ENCODE measurements at places on chromosomes 5 and 9.

GRCh38 chr9:120891884-120892747 lies 15.1 kb upstream of the PHF19 start:
- no peak for DNase-seq

DNA sequence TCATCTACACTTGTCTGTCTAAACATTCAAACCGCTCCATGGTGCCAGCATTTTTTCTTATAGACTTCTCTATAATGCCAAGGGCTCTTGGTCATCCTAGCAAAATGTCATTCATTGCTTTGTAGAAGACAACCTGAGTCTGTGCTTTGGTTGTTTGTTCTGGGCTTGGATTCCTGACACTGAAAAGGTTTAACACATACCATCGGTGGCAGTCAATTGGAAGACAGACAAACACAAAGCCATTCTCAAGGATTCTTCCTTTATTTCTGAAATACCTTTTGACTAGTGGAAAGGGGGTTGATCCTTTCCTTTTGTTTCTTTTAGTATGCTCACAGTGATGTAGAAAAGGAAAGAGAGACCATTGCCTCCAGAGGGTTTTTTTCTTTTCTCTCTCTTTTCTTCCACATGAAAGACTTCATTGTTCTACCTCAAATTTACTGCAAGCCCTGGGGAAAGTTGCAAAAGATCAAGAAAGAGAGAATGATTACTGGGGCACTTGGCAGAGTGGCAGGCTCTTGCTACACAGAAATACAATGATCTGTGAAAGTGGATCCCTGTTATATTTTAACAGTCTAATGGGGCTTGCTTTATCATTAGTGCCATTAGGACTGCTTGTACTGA lies 66.4 kb upstream of the TMC1 start:
- no peak for DNase-seq

DNA sequence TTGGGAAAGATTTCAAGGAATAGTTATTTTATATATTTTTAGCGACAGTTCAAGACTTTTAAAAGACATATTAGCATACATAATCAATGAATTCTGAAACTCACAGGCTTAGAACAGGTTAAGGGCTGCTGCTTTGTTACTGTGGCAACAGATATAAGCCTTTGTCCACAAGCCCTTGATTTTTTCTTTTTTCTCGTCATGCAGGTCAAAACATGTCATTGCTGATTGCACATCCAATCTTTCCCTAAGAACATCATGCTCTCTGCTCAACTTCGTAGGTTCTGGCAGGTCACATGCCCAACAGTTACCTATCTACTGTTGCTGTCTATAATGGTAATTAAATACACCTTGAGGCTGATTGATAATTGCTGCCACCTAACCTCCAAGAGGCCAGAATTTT lies 172.5 kb upstream of the PTPRD start:
- DNase-seq, result no peak

DNA sequence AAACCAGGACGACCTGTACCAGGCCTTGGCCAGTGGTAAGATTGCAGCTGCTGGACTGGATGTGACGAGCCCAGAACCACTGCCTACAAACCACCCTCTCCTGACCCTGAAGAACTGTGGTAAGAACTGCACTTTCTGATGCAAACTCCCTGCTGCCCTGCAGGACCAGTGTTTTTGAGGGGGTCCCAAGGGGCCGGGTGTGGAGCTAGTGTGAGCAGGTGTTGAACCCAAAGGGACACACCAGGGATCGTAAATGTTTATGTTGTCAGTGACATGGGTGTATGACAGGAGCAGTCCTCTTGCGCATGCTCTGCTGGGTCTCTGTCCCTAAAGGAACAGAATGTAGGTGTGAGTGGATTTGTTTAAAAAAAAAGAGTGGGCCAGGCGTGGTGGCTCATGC lies 9.5 kb downstream of the GRHPR start:
- no peak for DNase-seq

DNA sequence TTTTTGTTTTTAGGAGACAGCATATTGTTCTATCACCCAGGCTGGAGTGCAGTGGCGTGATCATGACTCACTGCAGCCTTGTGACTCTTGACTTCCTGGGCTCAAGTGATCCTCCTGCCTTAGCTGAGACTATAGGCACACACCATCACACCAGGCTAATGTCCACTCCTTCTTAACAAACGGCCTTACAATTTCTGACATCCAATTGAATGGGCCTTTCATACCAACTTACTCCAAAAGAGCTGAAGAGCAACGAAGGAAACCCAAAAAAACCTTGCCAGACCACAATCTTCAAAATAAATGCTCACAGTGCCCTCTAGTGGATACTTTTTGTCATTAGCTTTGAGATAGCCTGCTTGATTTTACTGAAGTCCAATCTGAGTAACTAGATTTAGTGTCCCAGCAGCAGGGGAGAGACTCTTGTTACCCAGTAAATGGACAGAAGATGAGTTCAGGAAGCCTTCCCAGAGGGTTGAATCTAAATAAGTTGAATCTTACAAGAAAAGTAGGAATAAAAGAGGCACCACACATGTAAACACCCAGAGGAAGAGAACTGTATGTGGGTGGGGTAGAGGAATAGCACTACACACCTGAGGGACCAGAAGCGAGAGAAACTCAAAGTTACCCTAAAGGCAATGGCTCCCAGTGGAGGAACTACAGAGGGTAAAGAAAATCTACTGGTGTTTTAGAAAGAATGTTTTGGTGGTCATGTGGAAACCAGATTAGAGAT lies 9.3 kb downstream of the ZNF622 start:
- no peak for DNase-seq

DNA sequence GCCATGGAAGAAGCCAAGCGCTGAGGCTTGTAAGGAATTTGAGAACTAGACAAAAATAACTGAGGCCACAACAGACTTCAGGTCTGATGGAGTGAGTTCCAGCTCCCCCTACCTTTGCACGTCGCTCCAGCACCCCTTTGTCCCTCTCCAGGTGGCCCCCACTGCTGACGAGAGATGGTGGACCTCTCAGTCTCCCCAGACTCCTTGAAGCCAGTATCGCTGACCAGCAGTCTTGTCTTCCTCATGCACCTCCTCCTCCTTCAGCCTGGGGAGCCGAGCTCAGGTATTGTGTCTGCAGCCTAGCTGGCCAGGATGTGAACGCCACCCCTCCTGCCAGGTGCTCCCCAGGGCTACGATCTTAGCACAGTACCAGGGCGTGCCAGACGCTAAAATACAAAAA lies 5.2 kb downstream of the BTNL9 start:
- no peak for DNase-seq

DNA sequence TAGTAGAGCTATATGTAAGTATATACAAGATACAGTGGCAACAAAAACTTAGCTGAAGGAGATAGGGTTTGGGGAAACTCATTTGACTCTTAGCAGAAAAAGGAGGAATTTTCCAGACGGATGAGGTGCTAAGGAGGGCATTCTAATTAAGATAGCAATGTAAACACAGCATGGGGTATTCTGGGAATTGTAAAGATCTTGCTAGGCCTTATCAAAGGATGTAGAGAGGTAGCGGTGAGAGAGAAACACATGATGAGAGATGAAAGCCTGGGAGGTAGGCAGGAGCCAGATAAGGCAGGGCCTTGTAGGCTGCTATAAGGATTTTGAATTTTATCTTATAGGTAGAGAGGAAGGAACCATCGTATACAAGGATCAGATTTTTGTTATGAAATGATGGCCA lies 106.6 kb upstream of the KCNN2 start:
- no peak for DNase-seq

DNA sequence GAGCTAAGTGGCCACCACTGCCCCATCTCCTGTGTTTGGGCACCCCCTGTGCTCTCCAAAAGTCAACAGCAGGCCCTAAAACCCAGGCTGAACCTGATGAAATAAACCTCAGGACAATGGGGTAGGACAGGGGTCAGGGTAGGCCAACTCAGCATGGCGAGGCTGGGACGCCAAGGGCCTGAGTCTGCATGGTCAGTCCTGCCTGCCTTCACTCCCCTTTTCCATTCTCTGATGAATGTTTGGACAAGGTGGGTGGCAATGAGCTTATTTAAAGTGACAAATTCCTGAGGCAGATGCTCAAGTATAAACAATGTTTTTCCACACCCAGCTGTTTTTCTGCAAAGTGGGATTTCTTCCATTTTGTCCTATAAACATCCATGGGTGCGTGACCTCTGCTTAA lies 47.2 kb upstream of the CXCL14 start:
- no peak for DNase-seq

- no peak for DNase-seq
These were observed 17.5 kb downstream of the ADAM19 start for GRCh38 chr5:157558041-157558595.

- peak; percentile 22 for DNase-seq
These were observed 2.0 kb upstream of the ANP32B start for GRCh38 chr9:97980918-97981845.

DNA sequence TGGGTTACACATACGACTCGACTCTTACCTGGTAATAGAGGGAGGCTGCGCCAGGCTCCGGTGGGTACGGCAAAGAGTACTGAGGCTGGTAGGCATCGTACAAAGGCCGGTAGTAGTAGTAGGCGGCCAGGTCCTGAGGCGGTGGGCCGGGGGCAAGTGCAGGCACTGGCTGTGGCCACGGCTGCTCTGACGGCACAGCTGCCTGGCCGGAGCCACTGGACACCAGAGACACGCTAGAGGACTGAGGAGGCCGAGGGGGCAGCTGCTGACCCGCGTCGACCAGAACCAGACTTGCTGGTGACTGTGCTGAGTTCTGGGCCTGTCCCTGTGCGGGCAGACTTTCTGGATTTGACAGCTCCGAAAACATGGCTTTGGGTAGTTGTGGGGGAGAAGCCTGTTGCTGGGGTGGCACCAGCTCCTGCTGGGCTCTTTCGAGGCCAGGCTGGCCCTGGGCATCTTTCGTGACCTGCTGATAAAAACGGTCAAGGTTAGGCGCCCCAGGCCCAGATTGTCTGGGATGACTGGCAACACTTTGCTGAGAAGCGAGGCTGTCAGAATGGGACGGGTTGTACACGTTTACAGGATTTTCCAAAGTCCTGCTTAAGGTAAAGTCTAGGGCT lies 8.7 kb downstream of the SEC16A start:
- no peak for DNase-seq

- no peak for DNase-seq
These were observed 101.1 kb downstream of the TLE4 start for GRCh38 chr9:79672891-79673290.

- no peak for DNase-seq
These were observed 542.3 kb downstream of the PDE4D start for GRCh38 chr5:59351076-59351794.

- no peak for DNase-seq
These were observed 87.1 kb downstream of the EHMT1 start for GRCh38 chr9:137705906-137706305.

DNA sequence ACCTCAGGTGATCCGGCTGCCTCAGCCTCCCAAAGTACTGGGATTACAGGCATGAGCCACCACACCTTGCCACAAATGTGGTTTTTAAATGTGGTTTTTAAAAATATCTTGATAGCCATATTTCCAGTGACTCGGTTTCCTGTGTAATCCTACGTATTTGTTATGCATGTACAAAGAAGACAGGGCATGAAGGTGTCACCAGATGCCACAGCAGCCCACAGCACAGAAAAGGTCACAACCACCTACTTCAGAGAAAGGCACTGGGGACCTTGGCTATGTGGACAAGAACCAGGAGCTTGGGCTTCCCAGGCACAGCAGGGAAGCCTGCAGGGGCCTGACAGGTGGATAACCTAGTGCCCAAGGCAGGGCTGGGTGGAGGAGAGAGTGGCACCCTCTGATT lies 38.0 kb downstream of the C9orf50 start:
- DNase-seq, result no peak

GRCh38 chr9:97907632-97908031 lies 14.7 kb downstream of the TRMO start:
- no peak for DNase-seq

GRCh38 chr5:430214-430925 lies 12.6 kb upstream of the EXOC3 start:
- peak; percentile 6 for DNase-seq

DNA sequence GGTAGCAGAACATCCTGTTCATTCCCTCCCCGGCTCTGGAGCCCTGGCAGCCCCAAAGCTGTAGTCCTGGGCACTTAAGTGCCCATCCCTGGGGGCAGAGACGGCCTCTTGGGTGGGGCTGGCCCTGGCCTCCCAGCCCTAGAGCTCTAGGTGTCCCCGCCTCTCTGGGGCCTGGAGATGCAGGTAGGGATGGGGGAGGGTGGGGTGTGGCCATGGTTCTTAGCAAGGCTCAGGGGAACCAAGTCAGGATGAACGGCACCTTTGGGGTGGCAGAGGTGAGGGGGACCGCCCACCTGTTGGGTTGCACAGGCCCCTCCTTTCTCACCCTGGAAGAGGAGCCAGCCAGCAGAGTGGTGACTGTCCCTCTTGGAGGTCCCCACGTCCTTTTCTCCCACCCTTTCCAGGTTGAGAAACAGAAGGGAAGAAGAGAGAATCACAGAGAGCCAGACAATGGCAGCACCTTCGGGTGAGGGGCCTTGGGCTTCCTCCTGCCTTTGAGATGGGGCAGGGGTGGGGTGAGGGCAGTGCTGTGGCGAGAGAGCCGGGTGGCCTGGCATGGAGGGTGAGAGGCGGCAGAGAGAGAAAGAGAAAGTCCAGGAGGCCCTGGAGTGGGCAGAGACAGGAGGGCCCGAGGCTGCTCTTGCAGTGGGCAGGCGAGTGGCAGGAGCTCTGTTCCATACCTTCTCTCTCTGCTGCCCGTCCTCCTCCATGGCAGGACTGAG lies 2.3 kb downstream of the CRAT start:
- DNase-seq, result no peak

Data from glutamatergic neuron (in vitro differentiated cells).